AG09319 (cell line): ENCODE measurements at places on chromosomes 3 and 15.

- DNase-seq, result no peak
Measured at GRCh38 chr3:185837414-185837813, 12.6 kb upstream of the IGF2BP2 start.

DNA sequence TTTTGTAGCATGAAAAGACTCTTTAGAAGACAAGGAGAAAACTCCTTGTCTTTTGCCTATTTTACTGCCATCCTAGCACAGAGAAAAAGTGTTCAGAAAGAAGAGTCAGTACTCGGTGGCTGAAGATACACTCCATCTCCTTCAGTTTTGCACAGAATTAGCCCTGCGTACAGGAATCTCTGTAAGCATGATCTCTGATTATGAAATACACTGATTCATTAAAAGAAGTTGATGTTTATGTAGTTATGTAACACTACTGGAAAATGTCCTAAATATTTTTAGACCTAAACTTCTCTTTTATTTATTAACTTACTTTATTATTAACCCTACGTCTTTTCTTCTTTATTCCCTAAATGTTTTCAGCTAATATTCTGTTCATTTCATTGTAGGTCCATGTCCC is 138.4 kb downstream of the LEKR1 start:
- no peak for DNase-seq

- no peak for DNase-seq
Measured at GRCh38 chr15:93562395-93563123, 473.5 kb upstream of the RGMA start.

DNA sequence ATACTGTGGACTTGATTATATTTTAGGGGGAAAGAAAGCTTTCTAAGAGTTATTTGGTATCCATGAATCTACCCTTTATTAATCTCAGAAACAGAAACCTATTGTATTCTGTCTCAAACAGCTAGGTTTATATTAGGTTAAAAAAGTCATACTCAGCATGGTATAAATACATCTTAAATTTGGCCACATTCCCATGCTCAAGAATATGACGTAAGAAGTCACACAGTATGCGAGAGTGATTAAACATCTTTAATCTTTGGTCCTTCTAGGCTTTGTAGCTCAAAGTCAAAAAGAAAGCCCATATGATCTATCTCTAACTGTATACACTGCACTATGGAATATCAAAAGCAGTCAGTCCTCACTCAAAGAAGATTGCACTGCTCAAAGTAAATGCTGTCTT is 131.4 kb downstream of the EPHA3 start:
- no peak for DNase-seq

DNA sequence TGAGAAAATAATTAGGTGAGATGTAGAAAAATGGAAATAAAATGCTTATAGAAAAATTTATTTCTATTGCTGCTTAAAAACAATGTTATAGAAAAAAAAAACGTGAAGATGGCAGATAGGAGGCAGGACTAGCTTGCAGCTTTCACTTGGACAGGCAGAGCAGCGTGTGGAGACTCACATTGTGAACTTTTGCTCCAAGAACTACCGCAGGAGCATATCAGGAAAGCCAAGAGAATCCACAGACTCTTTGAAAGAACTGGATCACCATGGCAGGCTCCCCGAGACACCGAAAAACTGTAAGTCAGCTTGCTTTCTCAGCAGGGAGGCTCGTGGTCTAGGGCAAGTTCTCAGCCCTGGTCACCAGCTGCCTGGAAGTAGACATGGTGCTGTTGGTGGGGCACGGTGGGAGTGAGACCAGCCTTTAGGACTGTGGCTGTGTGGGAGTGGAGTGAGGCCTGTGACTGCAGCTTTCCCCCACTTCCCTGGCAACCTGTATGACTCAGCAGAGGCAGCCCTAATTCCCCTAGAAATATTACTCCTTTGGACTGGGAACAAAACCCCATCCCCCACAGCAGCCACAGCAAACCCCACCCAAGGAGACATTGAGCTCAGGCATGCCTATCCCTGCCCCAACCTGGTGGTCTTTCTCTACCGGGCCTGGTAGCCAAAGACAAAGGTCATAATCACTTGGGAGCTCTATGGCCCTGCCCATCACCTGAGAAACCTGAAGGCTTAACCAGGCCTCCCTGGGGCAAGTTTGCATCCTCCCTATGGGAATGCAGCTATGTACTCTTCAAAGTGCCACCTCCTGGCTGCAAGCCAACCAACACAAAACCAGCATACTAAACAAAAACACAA is 22.8 kb downstream of the STRIT1 start:
- no peak for DNase-seq

DNA sequence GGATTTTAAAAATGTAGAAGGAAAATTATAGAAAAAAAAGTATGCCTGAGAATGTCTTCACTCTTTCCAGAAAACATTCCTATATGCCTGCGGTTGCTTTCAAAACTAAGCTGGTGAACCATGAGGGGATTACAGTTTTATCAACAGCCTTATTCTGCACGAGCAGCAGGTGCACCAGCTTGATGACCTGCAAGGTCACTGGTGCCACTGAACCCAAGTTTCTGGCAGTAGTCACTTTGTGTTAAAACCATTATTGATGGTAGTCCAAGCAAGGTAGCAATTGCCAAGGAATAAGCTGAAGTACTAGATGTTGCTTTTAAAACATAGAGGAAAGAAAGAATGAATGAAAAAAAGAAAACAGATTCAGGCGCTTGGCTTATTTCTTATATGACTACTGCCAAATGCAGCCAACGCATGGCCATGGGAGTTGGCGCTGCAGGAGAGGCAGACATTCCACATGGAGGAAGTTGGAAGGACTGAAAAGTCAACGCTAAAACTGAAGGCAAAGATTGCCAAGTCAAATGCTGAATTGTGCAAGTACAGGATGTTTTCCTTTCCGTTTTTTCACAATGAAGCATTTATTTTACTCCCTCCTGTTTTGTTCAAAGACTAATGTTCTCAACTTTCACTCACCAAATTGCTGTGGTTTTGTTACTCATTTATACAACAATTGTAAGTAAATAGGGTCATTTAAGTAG is 601.4 kb downstream of the CADM2 start:
- DNase-seq, result no peak

DNA sequence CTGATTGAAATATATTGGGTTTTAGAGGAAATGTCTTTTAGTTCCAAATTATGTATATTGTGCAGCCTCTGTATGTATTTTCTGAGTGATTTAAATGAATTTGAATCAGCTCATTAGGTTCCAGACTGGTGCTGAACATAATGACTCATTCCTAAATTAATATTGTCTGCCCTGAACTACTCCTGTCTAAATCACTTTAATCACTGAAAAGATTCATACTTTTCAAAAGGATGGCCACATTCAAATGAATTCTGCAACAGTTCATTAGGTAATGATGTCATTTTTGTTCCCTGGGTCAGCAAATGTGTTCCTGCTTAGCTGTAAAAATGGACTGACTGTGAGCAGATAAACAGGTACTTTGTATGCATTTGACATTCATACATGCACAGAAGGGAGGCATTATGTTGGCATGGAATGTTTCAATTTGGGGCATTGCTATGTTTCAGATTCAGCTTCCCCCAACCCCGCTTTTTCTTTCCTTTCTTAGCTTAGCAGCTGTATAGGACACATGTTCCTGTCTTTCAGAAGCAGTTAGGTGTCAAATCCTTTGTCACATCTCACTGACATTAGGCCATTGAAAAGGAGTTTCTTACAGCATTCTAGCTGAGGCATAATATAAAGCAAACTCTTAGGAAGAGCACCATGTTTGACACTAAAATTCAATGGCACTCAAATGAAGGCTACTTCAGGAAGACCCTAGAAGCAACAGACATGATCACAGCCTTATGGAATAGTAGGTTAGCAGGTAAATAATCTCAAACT is 318.5 kb upstream of the ARPP21 start:
- no peak for DNase-seq
